ENCODE measurements at places on chromosomes 2 and 18.

DNA sequence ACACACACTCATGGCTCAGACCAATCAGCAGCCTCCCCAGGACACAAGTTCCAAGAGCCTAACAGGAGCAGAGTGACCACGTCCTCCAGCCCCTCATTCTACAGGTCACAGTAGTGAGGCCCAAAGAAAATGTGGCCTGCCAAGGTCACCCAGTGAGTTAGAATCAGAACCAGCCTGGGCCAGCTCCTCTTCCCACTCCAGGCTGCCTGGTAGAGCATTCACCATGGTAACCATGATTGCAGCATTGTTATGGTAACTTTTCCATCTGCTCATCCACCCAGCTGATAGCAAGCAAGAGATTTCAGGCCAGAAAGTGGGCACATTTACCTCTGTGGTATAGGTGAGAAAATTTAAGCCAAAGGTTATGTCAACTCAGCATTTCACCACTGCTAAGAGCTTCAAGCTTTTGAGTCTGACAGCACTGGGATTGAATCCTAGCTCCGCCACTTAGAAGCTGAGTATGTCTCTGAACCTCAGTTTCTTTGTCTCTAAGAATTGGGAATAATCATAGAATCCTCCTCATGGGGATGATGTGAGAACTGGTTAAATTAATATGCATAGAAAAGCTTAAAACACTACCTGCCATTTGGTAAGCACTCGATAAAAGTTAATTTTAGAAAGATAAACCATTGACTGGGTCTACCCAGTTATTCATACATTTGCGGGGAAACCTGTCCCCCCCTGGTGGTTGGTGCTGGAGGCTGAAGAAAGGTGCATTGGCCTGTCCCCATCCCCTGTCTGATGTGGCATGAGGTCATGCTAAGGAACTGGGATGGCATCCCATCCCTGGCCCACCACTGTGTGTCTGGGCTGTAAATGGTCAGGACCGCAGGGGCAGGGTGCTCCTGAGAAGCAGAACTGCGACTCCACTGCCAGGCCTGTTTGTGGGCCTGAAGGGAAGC lies 181.5 kb downstream of the KLHL29 start:
- peak; percentile 4 for DNase-seq

GRCh38 chr2:205032093-205032551 lies 486.8 kb downstream of the PARD3B start:
- no peak for DNase-seq

GRCh38 chr2:170361090-170361936 lies 183.4 kb downstream of the MYO3B start:
- DNase-seq: peak; percentile 24

- DNase-seq: no peak
Observed at GRCh38 chr18:54150226-54150625, 74.2 kb downstream of the MBD2 start.

DNA sequence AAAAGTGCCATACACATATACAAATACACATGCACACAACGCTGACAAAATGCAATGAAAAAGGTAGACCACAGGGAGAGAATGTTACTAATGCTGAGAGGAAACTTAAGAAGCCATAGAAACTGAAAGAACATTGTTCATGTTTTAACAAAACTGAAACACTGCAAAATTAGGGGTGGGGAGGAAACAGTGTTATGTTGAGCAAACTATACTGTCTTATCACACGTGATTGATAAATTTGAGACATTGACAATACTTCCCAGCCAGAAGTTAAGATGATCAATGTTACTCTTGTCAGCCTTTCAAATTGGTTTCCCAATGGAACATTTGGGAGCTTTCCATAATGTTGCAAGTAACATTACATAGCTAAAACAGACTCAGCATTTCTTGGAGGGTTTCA lies 165.5 kb downstream of the L3MBTL4 start:
- DNase-seq: no peak

GRCh38 chr2:237153181-237153580 lies 67.5 kb downstream of the COPS8 start:
- no peak for DNase-seq

DNA sequence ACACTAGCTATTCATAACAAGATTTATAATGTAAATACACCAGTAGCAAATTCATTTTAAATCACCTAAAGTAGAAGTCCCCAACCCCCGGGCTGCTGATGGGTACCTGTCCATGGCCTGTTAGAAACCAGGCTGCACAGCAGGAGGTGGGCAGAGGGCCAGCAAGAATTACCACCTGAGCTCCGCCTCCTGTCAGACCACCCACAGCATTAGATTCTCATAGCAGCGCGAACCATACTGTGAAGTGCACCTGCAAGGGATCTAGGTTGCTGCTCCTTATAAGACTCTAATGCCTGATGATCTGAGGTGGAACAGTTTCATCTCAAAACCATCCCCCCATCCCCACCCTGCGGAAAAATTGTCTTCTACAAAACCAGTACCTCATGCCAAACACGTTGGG lies 71.3 kb downstream of the KANSL1L start:
- DNase-seq: no peak

- no peak for DNase-seq
Observed at GRCh38 chr18:22915337-22915736, 17.8 kb upstream of the RBBP8 start.

DNA sequence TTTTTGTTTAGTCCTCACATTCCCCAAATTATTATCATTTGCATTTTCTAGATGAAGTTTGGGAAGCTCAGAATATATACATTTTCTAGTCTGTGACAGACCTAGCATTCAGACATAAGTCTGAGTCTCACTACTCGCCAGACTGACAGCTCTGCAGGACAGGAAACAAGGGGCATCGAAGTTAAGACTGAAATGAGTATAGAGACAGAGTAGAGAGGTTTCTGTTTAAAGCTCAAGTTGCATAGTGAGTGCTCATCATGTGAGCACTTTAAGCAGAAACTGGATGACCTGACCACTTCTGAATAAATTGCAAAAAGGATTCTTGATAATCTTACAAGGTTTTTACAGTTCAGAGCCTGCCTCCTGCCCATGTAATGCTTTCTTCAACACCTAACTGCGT lies 1.1 kb downstream of the HADHB start:
- DNase-seq: no peak

- DNase-seq: no peak
Observed at GRCh38 chr2:159891917-159892730, 94.1 kb upstream of the CD302 start.

DNA sequence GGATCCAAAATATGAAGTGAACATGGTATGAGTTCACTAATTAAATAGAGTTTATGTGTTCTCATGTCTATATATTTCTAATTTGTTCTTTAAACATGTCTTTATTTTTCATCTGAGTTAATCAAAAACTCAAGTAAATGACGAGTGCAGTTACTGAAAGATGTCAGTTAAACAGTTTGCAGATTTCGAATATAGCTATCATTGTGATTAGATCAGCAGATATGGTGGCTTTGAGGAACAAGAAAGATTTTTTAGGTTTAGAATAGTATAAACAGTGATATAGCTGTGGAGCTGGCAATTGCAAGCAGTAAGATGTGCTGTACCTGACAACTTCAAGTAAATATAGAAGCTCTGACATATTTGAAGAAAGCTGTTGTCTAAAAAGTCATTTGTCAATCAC lies 49.7 kb downstream of the TANK start:
- DNase-seq: no peak
